ENCODE measurements at places on chromosomes 12 and 14.

DNA sequence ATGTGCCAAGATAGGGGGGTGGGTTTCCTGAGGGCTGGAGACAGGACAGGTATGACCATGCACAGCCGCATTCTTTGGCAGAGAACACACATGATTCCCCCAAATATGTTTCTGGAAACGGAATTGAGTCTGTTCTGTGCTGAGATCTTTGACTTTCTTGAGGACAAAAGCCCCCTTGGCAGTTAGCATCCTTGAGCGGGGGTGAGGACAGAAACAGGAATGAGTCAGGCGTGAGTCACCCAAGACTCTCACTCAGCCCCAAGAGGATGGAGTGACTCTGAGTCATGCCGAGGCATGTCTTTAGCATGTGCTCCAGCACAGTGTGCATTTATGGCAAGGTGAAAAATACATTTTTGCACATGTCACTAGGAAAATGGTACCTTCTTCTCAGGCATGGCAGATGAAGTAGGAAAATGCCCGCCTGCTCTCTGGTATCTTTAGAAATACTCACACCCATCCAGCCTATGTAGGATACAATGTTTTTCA is 52.1 kb downstream of the DAD1 start:
- no peak overlapping the region for H3K4me3 ChIP-seq
- peak overlapping the region; percentile 14 for H3K27ac ChIP-seq
- peak; percentile 81 for DNase-seq
- no peaks in the 10 kb centered on the region for H3K27me3 ChIP-seq

GRCh38 chr14:54329082-54329695 is 67.6 kb upstream of the CDKN3 start:
- no peak overlapping the region for H3K4me3 ChIP-seq
- H3K4me1 ChIP-seq: peaks cover 8% of the 10 kb centered on the region
- no peaks in the 10 kb centered on the region for H3K27me3 ChIP-seq

- no peak overlapping the region for H3K27ac ChIP-seq
- DNase-seq: no peak
- H3K27me3 ChIP-seq: no peaks in the 10 kb centered on the region
- H3K36me3 ChIP-seq: no peaks in the 10 kb centered on the region
These were observed 24.0 kb downstream of the DIP2B start for GRCh38 chr12:50528800-50529199.

GRCh38 chr12:104218935-104219334 is 3.4 kb downstream of the TXNRD1 start:
- peaks cover 50% of the 10 kb centered on the region for H3K4me1 ChIP-seq
- H3K27ac ChIP-seq: peak overlapping the region; percentile 87
- H3K36me3 ChIP-seq: no peaks in the 10 kb centered on the region
- H3K27me3 ChIP-seq: no peaks in the 10 kb centered on the region

DNA sequence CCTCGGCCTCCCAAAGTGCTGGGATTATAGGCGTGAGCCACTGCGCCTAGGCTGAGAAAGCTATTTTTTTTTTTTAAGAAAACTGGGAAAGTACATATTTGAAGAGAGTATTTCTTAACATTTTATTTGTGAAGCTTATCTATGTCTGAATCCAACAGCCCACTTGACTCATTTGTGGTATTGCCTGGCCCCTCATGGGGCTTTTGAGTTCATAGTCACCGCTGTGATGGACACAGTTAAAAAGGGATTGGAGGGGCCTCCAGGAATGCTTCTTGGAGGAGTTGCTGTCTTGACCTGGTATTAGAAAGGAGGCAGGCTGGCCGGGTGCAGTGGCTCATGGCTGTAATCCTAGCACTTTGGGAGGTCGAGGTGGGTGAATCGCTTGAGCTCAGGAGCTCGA is 26.5 kb downstream of the BCL7A start:
- peaks cover 18% of the 10 kb centered on the region for H3K4me1 ChIP-seq
- H3K4me3 ChIP-seq: no peak overlapping the region
- DNase-seq: no peak
- H3K36me3 ChIP-seq: peaks cover 24% of the 10 kb centered on the region
- no peak overlapping the region for H3K27ac ChIP-seq
- H3K27me3 ChIP-seq: no peaks in the 10 kb centered on the region

Measured in right atrium auricular region (tissue), 2 donors.